Left ventricle myocardium superior (tissue), 1 donor: ENCODE measurements at places on chromosomes 12 and 14. TPM values are rescaled to one million over a fixed set of nuclear protein-coding genes. Genes with fewer than 3 reads are reported as not detected.

Gene GPR68
- 0.35 TPM for total RNA-seq

Gene ART4
- total RNA-seq = 3.3 TPM

Gene NKX2-1
- not detected for total RNA-seq

Gene RAD9B
- total RNA-seq = 0.62 TPM

- DNase-seq = no peak
Measured at GRCh38 chr12:93039062-93039461, 110.0 kb upstream of the EEA1 start.

DNA sequence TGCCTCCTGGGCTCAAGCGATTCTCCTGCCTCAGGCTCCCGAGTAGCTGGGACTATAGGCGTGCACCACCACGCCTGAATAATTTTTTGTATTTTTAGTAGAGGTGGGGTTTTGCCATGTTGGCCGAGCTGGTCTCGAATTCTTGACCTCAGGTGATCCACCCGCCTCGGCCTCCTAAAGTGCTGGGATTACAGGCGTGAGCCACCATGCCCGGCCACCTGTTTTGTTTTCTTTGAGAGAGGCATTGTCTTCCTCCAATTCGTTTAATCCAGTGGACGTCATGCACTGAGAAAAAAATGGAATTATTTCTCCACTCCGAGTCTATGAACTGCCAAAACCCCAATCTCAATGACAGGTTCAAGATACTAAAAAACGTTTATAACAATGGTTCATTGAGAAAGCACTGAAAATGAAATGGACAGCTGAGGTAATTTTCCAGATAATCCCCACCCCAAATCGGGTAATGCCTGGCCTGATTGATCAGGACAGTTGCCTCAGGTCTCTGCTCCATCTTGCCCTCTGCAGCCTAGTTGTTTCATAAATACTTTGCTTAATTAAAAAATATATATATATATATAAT is 132.7 kb upstream of the PARP11 start:
- no peak for DNase-seq

DNA sequence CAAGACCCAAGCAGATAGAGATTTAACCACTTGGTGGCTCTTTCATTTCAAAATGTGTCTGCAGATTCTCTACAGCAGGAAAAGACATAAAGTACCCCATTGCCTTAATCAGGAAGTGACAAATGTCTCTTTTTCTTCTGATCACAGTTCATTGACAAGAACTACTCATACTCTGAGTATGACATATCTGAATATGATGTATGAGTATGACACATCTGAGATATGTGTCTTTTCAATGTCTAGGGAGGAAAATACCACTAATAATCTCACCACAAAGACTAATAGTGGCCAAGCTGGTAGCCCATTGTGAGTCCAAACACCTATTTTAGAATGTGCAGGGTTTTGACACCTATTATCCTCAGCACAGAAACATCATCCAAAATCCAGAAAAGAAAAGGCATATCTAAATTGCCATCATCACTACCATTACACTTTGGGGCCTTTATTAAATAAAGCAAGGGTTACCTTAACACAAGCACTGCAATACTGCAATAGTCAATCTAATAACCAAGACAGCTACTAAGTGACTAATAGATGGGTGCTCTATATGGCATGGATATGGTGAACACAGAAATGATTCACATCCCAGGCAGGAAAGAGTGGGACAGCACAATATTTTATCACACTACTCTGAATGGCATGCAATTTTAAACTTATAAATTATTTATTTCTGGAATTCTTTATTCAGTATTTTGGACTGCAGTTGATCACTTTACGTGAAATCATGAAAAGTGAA is 243.7 kb upstream of the FAR2 start:
- DNase-seq = no peak

DNA sequence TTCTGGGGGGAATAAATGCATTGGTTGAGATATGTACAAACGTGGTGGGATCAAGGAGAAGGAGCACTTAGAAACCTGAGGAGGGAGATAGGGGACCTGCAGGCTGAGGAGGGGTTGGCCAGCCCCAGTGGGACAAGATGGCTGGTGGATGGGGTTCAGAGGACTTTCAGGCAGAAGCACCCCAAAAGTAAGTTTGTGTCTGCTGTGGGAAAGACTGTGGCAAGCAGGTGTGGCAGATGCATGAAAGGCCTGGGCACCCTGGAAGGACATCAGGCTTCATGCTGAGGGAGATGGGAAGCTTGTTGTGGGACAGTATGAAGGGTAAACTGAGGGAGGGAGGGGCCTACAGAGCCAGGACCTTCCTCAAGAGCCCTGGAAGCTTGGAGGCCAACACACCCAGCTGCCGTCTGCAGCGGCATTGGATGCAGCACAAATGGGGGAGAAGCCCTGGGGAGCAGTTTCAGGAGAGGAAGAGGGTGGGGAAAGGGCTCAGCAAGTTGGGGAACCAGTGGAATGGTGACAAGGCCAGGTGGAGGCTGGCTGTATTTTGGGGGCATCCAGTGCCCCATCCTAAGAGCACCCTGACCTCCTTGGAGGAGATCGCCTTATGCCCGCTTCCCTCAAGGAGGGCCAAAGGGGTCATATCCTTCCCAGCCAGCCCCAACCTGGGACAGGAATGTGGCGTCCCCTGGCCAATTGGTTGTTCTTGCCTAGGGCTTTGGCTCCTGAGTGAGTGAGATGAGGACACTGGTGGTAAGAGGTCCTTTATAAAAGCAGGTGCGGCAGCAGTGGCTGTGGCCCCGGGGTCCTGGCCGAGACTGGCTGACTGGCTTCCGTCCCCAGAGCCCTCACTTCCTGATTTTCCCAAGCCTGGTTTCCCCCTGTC is 20.7 kb downstream of the NFKBIA start:
- DNase-seq = no peak

- no peak for DNase-seq
Measured at GRCh38 chr14:69941768-69942742, 62.8 kb downstream of the SMOC1 start.

DNA sequence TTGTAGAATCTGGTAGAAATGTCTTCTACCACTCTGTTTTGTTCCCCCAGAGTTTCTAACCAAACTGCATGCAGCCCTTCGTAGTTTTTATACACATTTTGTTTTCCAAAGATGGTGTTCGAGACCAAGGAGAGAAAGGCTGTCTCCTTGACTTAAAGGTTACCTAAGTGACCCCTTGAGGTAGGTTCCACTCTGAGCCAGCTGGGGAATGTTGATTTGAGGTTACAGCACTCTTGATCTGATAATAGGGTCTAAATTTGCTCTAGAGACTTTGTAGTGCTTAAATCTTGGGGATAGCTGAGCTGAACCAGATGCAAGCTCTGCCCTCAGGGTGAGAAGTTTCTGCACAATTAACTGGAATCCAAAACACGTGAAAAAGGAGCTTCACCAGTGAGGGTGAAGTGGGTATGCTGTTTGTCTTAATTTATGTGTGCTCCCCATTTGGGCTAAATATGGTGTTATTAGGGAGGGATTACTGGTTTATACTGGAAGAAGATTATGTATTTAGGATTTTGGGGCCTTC is 3.1 kb downstream of the TMBIM6 start:
- no peak for DNase-seq

GRCh38 chr12:113973109-113973904 is 7.2 kb upstream of the RBM19 start:
- no peak for DNase-seq

- no peak for DNase-seq
Measured at GRCh38 chr12:16939871-16940306, 333.9 kb upstream of the LMO3 start.

- no peak for DNase-seq
Measured at GRCh38 chr14:101834800-101835547, 73.5 kb downstream of the PPP2R5C start.

DNA sequence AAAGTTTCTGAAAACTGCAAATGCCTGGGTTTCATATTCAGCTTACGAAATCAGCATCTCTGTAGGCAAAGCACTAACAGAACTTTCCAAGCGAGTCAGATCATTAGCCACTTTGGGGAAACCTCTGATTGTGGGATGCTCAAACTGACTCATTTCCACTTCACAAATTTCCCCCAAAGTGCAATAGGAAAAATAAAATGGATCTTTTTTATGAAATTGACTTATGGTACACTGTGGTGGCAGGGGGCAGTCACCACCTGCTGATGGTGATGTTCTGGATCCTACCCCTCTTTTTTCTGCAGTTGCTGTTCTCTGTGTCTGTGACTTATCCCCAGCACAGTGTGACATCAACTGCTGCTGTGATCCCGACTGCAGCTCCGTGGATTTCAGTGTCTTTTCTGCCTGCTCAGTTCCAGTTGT is 5.6 kb downstream of the TCTN1 start:
- DNase-seq = no peak

GRCh38 chr14:33282331-33283230 is 343.9 kb downstream of the NPAS3 start:
- DNase-seq = no peak

DNA sequence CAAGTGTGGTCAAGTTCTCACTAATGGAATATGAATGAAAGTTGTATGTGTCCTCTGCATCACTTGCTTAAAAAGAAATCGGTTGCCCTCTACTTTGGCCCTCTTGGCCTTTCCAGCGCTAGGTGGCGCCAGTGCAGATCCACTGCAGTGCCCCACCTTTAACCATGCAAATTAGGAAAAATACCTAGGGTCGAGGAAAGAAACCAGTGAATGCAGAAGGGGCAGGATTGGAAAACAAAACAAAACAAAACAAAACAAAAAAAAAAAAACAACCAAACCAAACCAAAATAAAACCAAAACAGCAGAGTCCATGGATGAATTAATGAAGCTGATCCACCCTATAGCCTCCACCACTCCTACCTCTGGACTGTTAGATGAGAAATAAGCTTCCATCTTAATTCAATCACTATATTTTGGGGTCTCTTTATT is 12.9 kb upstream of the NEMF start:
- DNase-seq = peak; percentile 87

GRCh38 chr12:75944097-75944904 is 87.3 kb downstream of the PHLDA1 start:
- DNase-seq = no peak

GRCh38 chr14:21038441-21039422 is 3.4 kb upstream of the RNASE7 start:
- DNase-seq = peak; percentile 90
